NCI-H1436 treated with DMSO at 0.1 percent for 48 hours (cell line): ENCODE measurements at places on chromosomes 6 and 20.

DNA sequence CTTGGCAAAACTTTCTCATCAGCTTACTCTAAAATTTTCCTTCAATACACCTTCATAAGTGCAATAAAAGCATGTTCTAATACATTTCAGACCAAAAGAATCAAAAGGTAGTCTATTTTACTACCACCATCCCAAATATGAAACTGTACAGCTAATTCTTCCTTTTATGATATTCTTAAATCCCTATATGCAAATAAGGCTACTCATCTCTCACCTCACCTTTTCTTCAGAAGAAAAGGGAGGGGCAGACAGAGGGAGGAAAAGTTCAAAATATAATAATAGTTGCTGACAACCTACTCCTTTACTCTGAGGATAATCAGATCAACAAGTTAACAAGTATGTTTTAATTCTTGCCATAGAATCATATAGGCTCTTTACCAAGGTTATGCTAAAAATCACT, 7.4 kb downstream of the C6orf120 start:
- DNase-seq, result no peak

- DNase-seq, result no peak
These were observed 14.6 kb downstream of the GMDS start for GRCh38 chr6:2230659-2231277.

GRCh38 chr20:56796345-56796744, 167.2 kb downstream of the TFAP2C start:
- DNase-seq, result no peak

- no peak for DNase-seq
These were observed 51.6 kb downstream of the LAMA4 start for GRCh38 chr6:112202639-112203341.

DNA sequence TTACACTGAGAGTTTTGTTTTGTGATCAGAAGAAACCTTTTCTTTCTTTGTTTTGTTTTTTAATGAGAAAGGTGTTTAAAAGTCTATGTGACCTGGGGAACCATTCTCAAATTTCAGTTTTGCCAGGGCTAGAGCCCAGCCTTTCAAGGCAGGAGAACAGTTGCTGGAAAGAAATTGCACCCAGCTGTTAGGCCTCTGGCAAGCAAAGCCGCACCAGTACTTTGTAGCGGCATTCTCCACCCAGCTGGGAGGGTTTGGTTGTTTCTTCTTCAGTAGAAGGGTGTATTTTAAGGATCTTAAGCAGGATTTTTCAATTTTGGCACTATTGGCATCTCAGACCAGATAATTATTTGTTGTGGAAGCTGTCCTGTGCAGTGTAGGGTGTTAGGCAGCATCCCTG, 16.6 kb upstream of the MAPK13 start:
- no peak for DNase-seq

DNA sequence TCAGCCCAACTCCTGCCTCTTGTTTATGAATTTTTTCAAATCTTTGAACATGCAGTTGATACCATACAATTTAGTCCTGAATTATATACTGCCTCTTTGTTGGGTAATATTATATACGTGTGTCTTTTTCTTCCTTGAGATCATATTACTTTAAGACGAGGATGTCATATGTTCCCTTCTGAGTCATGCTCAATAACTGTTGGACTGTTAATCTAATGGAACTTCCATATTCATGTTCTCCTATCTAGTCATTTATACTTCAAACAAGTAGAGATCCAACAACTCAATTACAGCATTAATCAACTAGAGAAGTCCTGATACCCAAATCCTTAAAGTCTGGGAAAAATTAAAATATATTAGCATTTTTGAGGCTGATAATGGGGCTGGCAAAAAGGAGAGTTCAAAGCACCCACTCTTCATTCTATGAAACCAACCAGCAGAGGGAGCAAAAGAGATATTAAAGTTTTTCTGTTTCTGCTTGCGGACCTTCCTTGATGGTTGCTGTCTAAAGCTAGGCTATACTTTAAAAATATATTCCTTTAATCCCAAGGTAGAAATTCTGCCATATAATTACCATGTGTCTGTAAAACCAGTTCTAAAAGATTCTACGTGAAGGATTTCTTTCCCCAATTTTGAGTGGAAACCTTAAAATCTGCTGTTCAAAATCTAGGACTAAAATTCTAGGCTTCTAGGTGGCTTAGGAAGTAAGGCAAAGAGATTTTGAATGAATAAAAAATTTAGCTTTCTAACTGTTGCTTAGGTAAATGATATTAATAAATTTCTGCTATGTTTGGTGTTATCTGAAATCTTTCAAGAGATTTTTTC, 498.9 kb downstream of the BCKDHB start:
- no peak for DNase-seq

- DNase-seq, result no peak
These were observed 1.8 kb downstream of the TUBE1 start for GRCh38 chr6:112085286-112086065.

GRCh38 chr20:24164360-24164759, 175.8 kb upstream of the GGTLC1 start:
- no peak for DNase-seq

GRCh38 chr20:44891826-44892225, 6.3 kb downstream of the YWHAB start:
- no peak for DNase-seq

DNA sequence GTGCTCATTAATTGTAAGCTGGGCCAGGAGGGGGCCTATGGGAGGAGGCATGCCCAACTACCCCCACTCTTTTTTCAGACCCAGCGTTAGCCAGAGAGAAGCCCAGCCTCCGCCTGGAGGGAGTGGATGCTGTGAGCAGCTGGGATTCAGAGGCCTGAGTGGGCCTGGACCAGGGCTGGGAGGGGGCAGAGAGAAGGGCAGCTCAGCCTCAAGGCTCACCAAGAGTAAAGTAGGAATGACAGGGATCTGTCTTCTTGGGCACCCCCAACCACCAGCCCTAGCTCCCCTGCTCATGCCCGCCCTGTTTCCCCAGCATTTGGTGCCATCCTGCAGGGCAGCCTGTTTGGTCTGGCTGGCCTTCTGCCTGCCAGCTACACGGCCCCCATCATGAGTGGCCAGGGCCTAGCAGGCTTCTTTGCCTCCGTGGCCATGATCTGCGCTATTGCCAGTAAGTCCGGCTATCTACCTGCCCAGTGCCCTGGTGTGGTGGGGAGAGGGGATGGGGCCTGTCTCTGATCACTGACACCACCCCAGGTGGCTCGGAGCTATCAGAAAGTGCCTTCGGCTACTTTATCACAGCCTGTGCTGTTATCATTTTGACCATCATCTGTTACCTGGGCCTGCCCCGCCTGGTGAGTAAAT, 6.8 kb downstream of the SLC29A1 start:
- DNase-seq, result no peak

DNA sequence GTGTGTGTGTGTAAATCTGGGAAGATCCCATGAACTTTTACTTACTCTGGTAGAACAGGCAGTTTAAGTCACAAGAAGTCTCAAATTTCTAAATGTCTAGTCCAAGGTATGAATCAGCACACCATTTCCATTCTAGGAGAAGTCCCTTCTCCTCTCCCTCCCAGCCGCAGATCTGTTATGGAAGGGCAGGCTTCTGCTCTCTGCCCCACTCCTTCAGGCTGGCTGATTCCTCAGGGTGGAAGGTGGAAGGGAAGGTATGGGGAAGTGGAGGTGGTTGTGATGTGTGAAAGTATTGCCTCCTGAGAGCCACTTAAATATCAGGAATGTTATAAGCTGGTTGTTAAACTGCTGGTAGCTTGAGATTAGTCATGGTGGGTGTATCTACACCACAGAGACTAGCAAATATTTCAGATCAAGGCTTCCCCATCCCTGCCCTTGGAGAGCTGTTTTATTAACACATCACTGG, 44.5 kb upstream of the LAMA4 start:
- no peak for DNase-seq

GRCh38 chr20:4087923-4088322, 72.6 kb upstream of the RNF24 start:
- DNase-seq, result no peak

DNA sequence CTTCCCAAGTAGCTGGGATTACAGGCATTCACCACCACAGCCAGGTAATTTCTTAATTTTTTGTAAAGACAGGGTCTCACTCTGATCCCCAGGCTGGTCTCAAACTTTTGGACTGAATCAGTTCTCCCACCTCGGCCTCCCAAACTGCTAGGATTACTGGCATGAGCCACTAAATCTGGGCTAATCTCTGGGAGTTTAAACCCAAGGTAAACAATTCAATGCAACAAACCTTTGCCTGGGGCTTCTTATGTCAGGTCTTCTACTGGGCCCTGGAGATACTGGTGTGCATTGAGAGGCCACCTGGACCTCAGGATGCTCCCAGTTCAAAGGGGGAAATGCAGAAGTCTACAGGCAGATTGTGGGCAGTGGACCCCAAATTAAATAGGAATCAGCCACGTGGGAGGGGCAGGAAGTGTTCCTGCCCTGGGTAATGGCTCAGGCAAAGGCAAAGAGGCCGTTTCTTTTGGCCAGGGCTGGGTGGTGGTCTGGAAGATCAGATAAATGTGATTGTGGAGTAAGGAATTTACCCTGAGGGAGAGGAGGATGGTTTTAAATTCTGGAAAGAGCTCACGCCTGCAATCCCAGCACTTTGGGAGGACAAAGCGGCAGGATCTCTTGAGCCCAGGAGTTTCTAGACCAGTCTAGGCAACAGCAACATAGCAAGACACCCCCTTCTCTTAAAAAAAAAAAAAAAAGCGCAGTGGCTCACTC, 1.3 kb upstream of the MYBL2 start:
- DNase-seq, result no peak

GRCh38 chr20:11544029-11544678, 373.5 kb upstream of the BTBD3 start:
- no peak for DNase-seq

GRCh38 chr6:51024126-51024525, 205.5 kb downstream of the TFAP2B start:
- DNase-seq, result no peak

DNA sequence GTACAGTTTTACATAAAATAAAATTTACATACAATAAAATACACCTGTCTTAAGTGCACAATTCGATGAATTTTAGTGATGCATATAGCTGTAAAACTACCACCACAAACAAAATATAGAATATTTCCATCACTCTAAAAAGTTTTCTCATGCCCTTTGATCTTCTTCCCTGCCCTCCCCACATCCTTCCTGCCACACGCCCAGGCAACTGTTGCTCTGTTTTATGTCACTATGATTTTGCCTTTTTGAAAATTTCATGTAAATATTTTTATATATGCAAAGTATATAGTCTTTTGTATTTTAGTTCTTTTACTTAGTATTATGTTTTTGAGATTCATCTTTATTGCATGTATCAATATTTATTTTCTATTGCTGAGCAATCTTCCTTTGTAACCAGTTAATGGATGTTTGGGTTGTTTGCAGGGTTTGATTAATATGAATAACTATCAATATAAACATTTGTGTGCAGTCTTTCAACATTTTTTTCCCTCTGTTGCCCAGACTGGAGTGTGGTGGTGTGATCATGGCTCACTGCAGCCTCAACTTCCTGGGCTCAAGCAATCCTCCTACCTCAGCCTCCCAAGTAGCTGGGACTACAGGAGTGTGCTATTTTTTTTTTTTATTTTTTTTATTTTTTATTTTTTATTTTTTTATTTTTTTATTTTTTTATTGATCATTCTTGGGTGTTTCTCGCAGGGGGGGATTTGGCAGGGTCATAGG, 23.8 kb upstream of the SAMHD1 start:
- DNase-seq, result no peak

DNA sequence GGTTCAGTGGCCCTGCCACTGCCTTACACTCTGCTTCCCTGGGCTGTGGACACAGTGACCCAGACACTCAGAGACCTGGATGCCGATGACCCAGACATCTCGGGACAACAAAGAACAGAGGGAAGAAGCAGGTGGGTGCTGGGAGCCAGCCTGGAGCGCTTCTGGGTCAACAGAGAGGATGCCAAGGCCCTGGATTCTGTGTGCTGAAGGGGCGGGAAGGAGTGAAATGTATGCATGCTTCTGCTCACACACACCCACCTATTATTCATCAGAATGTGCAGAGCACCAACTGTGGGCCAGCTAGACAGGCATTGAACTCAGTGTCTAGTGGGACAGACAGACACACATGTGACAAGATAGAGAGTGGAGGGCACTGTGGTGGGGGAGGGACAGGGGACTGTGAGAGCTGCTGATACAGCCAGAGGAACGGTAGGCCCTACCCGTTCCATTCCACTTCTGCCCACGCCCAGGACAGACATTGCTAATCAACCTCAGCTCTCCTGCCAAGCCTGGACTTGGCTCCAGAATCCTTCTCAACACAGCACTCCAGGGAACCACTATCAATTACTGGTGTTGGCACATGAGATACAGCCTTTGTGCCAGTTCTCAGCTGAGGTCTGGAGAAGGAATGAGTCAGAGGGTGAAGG, 20.2 kb downstream of the KCNK15 start:
- no peak for DNase-seq

DNA sequence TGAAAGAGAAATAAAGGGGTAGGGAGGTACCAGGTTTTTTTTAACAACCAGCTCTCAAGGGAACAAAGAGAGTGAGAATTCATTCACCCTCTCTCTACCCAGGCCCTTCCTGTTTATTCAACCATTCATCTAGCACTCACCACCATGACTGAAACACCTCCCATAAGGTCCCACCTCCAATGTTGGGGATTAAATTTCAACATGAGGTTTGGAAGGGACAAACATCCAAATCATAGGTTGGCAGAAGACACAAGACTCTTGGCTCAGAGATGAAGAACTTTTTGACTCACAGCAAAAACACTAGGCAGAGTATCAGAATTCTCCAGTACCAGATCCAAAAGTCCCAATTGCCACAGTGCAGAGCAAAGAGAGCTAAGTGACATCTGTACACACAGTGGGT, 186.3 kb downstream of the EDN1 start:
- DNase-seq, result no peak

DNA sequence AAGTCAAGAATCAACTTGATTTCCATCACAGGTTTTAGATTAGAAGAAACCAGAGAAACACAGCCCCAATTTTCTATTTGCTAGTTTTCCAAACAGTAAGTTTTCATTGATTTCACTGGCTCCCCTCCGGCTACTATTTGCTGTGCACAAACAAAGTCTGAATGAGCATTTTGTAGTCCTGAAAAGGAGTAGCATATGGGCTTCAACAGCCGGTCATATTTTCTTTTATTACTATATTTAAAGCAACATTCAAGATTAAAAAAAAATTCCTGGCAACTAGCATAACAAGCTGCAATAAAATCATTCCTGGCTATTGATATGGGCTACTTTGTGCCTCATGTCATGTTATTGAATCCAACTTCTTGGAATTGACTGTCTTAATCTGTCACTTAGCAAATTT, 48.3 kb downstream of the CARMIL1 start:
- no peak for DNase-seq

DNA sequence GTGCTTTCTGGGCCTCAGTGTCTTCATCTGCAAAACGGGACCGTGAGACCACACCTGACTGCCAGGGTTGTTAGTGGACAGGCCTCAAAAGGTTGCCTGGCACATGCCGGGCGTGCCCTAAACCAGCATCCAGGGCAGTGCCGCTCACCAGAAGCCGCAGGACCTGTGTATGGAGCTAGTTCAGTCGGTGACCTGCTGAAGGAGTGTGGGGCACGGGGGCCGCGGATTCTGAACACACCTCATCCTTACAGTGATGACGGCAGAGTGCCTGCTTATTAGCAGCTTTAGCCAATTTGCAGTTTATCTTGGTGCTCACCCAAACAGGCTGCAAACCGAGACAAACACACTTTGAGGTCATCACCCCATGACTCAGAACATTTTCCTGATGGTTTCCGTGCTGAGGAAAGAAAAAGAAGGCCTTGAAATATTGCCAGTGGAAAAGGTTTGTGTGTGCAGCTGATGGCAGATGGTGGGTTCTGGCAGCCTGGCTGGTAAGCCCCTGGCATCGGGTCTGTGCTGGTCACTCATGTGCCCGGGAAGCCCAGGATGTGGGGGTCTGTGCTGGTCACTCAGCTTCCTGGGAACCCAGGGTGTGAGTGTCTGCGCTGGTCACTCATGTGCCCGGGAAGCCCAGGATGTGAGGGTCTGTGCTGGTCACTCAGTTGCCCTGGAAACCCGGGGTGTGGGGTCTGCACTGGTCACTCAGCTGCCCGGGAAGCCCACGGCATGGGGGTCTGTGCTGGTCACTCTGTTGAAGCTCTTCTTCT, 153.8 kb downstream of the ERMARD start:
- DNase-seq, result no peak
